ENCODE measurements at places on chromosomes 12 and 14.
A peak's percentile ranks its signal among the peaks of the same experiment; 100 is the strongest.

DNA sequence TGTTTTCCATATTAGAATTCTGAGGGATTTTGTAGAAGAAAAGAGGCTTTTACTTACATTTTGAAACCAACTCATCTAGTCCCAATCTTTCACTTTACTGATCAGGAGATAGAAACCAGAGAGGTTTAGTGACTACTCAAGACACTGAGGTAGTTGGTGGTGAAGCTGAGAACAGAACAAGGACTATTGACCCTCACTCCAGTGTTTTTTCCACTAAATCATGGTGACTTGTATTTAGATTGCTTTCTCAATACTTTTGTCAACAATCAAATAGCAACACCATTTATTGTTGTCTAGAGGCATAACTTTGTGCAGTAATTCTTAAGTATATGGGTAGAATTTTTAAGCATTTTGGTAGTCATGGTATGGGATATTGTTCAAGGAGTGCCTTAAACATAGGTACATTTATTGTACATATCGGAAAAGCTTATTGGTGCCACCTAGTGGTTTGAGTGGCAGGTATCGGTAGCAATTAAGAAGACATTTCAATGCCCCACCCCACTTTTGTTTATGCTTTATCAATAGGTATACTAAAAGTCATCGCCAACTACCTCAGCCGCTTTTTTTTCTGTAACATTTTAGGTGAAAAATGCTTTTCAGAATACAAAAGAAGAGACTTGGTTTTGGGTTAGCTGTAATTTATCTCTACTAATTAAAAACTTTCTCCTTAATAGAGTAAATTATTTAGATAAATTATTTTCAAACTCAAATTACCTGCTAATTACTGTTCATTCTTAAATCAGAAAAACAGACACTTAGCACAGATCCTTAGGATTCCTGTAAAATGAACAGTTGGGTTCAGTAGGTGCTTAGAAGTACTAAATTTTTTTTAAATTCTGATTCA lies 47.3 kb upstream of the PAWR start:
- DNase-seq = no peak

DNA sequence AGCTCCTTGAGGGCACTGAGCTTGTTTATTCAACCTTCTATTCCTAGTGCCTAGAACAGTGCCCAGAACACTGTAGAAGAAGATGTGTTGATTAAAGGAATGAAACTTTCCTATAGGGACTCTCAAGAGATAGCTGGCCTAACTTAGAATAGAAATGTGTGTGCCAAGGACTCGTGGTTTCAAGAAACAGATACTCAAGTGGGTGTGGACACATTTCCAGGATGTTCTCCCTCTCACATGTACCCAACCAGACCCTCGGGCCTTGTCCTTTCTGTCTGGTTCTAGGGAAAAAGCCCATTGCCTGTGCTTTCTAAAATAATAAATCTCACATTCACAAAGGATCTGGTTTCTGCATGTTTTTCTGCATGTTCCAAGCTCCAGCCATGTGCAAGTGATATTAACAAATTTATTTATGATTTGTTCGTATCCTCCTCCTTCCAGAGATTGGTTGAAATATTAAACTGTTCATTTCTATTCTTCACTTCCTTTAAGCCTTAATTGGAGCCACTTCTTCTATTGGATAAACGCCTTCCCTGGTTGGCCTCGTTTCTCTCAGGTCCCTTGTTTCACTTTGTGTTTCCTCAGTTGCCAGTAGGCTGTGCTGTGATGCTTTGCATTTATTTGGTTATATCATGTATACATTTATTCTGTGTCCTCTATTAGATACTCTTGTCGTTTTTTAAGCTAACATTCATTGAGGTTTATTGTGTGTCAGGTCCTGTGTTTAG lies 89.8 kb downstream of the CRADD start:
- peak; percentile 59 for DNase-seq

DNA sequence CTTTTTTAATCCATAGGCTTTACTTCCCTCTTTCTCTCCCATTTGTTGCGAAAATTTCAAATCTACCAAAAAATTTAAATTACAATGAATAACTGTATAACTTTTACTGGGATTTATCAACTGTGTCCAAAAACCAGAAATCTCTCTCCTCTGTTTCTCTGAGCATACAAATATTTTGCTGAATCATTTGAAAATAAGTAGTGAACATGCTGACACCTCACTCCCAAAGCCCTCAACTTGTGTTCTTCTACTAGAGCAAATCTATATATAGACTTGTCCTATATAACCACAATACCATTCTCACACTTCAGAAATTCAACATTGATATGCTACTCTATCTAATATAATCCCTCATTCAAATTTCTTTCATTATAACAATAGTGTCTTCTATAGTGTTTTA lies 53.1 kb downstream of the SLCO1C1 start:
- DNase-seq = no peak

GRCh38 chr12:25694072-25694471 lies 141.0 kb upstream of the LMNTD1 start:
- no peak for DNase-seq

GRCh38 chr14:29350496-29350895 lies 577.2 kb downstream of the PRKD1 start:
- no peak for DNase-seq

GRCh38 chr14:52922656-52923055 lies 28.2 kb downstream of the FERMT2 start:
- no peak for DNase-seq

DNA sequence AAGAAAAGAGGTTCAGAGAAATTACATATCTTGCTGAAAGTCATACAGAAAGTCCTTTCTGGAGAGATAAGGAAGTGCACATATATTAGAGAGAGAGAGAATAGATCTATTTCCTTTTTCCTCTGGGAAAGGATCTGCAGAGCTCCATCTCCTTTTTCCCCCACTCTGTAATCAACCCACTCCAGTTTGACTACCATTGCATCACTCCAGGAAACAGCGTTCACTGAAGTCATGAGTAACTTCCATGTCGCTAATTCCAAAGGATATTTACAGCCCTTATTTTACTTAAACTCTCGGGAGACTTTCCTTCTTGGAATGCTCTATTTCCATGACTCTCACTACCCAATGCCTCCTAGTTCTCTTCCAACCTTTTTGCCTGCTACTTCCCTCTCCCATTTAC lies 72.5 kb upstream of the PARP11 start:
- no peak for DNase-seq

DNA sequence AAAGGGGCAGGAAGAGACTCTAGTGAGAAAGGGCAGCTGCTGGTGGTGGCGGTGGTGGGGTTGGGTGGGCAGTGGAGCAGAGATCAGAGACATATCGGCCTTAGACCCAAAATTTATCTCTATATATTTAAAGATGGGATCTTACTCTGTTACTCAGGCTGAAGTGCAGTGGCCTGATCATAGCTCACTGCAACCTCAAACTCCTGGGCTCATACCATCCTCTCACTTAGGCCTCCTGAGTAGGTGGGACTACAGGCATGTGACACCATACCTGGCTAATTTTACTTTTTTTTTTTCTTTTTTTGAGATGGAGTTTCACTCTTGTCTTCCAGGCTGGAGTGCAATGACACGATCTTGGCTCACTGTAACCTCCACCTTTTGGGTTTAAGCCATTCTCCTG lies 18.6 kb upstream of the ITGA5 start:
- no peak for DNase-seq

GRCh38 chr14:69699748-69700303 lies 67.1 kb upstream of the SRSF5 start:
- DNase-seq = no peak

GRCh38 chr14:58961045-58961731 lies 227.3 kb upstream of the DAAM1 start:
- no peak for DNase-seq

GRCh38 chr12:89245090-89245489 lies 107.2 kb downstream of the DUSP6 start:
- peak; percentile 54 for DNase-seq

DNA sequence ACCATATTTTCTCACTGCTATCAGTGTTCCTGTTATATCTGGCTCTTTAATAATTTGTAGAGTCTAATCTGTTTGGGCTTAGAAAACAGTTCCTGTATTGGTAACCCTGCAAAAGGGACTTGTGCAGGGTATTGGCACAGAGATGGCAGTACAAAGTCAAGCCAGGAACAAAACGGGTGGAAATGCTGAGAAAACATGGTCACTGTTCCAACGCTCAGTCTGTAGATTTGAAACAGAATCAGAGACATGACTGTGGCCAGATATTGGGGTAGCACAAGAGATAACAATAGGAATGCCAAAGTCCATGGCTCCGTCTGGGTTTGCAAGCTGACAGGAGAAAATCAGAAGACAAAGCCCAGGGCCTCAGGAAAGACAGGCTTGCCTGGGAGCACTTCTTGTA lies 290.7 kb upstream of the PDE3A start:
- DNase-seq = no peak

GRCh38 chr12:103268831-103269514 lies 226.8 kb downstream of the C12orf42 start:
- DNase-seq = no peak

DNA sequence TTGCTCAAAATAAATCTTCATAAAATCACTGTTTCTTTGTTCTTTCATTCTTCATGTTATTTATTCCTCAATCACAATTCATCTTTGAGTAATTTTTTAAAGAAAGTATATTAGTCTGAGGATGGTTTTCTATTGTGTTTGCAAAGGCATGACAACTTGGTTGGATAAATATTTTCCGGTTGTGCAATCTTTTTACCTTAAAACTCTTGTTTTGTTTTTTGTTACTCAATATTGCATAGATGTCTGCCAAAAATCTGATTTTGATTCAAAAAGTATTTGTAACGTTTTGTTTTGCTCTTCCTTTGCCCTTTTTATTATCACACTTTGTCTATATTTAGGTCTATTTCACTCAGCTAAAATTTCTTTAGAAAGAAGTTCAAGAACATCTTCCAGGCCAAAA lies 86.2 kb upstream of the SYT1 start:
- no peak for DNase-seq

GRCh38 chr12:66644151-66644550 lies 34.7 kb downstream of the GRIP1 start:
- DNase-seq = no peak

- DNase-seq = no peak
These were observed 7.0 kb downstream of the ZNF839 start for GRCh38 chr14:102326583-102326982.

DNA sequence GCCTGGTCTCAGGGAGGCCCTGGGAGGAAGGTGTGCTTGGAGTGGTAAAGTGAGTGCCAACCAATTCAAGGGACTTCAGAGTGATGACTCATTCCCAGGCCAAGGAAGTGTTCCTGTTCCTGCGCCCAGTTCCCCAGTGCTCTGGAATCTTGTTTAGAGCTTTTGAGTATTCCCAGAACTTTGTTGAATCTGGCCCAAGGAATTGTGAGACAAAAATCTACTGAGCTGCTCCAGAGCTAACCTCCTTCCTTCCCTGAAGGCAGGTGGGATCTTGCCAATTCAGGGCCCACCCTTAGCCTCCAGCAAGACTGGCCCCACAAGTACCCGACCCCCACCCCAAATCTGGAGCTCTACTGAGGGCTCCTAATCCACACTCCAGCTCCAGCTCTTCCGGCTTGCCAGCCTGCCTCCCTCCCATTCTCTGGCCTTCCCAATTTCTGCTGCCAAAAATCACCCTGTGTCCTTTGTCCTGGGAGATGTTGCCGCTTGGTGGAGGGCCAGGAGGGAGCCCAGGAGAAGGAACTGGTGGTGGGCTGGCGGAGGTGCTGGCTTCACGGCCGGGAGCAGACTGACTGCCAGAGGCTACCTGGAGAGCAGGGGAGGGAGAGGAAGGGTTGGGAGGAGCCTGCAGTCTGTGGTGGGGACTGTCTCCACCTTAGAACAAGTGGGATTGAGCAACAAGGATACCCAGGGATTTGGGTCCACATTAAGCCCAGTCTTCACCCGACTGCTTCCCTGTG lies 2.0 kb upstream of the ATN1 start:
- DNase-seq = no peak

GRCh38 chr12:111010061-111010460 lies 89.7 kb upstream of the MYL2 start:
- no peak for DNase-seq

- peak; percentile 32 for DNase-seq
These were observed 4.7 kb downstream of the ACVRL1 start for GRCh38 chr12:51911788-51912711.

- DNase-seq = peak; percentile 70
These were observed 123.0 kb upstream of the PZP start for GRCh38 chr12:9331218-9331626.

- peak; percentile 69 for DNase-seq
These were observed 9.7 kb upstream of the ANKLE2 start for GRCh38 chr12:132771126-132771838.

DNA sequence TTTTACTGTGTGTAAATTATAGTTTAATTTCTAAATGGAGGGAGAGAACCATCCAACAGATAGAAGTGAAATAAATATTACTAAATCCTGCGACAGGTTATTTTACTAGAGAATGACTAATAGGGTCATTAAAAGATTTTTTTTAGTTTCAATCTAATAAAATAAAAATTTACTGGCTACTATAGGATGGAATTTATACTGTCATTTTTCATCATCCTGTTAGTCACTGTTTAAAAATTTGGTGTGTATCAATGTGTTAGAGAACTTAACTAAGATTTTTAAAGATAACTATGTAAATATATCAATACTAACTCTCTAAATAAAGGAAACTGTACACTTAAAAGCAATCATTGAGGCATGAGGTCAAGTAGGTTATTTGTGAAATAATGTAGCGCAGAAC lies 41.1 kb upstream of the CDKN3 start:
- DNase-seq = no peak

GRCh38 chr12:110248096-110248447 lies 33.0 kb upstream of the ATP2A2 start:
- DNase-seq = no peak

GRCh38 chr14:35934499-35934898 lies 108.4 kb downstream of the BRMS1L start:
- no peak for DNase-seq

DNA sequence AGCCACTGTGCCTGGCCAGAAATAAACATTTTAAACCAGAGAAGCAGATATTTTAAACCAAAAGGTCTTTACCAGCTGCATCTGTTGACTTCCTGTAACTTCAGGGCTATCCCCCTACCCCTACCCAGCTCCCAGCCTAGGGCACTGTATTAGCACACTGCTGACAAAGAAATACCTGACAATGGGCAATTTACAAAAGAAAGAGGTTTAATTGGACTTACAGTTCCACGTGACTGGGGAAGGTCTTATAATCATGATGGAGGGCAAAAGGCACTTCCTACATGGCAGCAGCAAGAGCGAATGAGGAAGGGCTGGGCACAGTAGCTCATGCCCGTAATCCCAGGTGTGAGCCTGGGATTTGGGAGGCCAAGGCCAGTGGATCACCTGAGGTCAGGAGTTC lies 26.0 kb downstream of the GEMIN2 start:
- no peak for DNase-seq

DNA sequence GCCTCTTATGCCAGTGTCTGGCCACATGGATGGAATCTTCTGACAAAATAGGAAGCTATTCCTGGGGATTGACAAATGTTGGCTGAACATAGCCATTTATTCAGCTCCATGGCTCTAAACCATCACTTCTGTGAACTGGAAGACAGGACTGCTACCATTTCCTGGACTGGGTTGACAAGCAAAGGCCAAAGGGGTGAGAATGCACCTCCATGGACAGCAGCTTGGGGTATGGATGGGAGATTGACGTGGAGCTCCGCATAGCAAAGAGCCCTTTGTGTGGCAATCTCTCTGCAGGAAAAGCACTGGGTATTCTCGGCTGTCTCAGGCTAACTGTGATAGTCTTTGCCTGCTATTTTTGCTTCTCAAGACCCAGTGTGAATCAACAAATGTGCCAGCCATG lies 223.0 kb upstream of the EGLN3 start:
- DNase-seq = no peak

- no peak for DNase-seq
These were observed 453.9 kb downstream of the ADAMTS20 start for GRCh38 chr12:43098071-43098470.

All from CD4-positive, alpha-beta T cell treated with Interleukin-1 beta for 1 hour (primary cell).